AG04449 (cell line): ENCODE measurements at places on chromosomes 13 and 19.

DNA sequence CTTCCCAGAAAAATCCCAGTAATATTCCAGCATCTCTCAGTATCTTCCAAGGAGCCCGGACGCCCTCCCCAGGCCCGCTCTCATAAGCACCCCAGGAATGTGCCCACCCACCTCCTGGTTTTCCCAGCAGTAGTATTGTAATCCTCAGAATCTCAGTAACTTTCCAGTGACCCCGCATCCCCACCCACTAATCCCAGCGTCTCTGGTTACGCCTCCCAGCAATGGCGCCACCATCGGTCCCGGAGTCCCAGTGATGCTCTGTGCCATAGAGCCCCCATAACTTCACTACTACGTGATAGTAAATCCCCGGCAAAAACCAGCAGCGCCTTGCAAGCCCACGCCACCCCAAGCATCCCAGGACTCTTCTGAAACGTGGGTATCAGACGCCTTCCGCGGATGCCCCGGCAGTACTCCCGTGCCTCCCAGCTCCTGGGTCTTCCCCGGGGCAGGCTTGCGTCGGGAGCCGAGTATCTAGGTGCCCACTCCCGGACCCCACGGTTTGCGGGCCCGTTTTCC is 928 bp upstream of the PNPLA6 start:
- no peak for DNase-seq

DNA sequence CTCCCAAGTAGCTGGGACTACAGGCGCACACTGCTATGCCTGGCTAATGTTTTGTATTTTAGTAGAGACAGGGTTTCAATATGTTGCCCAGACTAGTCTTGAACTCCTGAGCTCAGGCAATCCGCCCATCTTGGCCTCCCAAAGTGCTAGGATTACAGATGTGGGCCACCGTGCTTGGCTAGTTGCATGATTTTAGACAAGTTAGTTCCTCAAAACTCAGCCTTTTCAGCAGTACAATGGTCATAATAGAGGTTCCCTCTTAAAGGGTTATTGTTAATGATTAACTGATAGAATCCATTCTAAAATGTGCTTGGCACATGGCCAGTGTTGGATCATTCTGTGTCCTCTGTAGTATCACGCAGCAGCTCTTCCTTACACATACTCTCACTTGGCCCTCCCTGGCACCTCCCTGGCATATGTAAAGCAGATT is 19.5 kb upstream of the IFT88 start:
- DNase-seq, result no peak

DNA sequence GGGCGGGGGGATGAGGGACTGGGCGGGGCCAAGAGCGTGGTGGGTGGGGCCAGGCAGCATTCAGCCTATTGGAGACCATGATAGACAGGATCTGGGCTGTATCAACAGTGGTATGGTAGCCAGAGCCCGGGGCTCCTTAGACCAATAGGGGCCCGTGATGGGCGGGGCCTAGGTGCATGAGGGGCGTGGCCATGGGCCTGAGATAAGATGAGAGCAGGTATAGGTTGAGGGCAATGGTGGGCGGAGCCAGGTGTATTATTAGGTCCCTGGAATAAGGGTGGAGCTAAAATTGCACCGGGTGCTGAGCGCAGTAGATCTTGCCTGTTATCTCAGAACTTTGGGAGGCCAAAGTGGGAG is 5.3 kb downstream of the ABCA7 start:
- no peak for DNase-seq

DNA sequence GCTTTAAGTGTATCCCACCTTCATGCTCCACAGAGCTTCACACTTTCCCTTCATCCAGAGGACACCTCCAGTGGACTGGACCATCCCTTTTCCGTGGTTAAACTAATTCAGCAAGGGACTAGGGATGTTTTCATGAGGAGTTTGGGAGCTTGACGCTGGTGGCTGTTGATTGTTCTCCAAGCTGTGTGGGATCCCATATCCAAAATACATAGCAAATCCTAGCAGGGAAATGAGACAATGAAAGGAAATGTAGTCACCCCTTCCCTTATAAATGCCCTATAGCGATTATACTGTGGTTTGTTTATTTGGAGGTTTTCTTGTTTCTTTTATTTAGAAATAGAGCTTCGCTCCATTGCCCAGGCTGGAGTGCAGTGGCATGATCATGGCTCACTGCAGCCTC is 31.6 kb upstream of the DPRX start:
- DNase-seq, result no peak

- no peak for DNase-seq
Measured at GRCh38 chr13:113404723-113405471, 41.0 kb upstream of the GRTP1 start.

DNA sequence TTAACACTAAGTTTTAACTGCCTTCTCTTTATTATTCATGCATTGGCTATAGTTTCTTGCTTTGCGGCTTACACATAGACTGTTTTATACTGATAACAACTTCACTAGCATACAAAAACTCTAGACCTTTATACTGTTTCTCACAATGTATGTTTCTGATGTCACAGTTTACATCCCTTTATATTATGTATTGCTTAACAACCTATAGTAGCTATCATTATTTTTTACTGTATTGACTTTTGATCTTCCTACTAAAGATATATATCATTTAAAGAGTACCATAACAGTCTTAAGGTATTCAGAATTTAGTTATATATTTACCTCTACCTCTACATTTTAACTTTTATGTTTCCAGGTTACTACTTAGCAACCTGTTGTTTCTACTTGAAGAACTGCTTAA is 543.3 kb upstream of the ARGLU1 start:
- DNase-seq, result no peak

- no peak for DNase-seq
Measured at GRCh38 chr13:27138457-27139093, 33.0 kb downstream of the USP12 start.

DNA sequence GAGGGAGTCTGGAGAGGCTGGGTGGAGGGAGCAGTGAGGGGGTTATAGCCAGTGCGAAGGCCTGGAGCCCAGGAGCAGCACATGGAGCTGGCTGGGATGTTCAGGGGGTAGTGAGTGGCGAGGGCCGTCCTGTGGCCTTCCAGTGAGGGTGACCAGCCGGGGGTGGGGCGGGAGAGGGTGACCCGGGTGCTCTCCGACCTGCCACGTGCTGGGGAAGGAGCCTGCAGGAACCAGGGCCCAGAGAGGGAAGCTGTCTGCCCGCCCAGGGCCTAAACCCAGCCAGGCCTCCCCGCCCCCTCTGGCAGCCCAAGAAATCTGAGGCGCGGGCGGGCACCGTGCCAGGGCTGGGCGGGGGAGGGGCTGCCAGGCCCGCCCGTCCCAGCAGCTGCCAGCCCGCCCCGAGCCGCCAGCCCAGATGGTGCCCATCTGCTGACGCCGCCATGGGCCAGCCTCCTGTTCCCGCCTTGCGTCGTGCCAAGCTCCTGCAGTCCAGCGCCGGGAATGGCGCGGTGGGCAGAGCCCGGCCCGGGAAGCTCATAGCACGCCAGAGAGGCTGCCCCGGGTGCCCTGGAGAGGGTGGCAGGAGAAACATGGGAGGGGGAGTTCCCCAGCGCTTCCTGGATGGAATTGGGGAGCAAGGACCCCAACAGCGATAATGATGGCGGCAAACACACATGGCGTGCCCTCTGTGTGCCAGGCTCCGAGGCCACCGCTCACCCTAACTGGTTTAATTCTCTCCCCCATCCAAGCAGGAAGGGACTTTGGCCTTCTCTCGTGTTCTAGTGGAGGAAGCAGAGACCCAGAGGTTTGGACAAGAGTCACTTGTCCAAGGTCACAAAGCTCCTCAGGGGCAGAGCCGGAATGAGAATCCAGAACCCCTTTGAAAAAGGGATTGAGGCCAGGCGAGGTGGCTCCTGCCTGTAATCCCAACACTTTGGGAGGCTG is 21.5 kb downstream of the NFIC start:
- DNase-seq, result no peak

GRCh38 chr13:101708115-101708514 is 255.6 kb downstream of the ITGBL1 start:
- DNase-seq, result no peak

- DNase-seq, result no peak
Measured at GRCh38 chr13:20825477-20825875, 51.7 kb upstream of the EEF1AKMT1 start.

- no peak for DNase-seq
Measured at GRCh38 chr13:79999601-80000000, 341.3 kb downstream of the SPRY2 start.

DNA sequence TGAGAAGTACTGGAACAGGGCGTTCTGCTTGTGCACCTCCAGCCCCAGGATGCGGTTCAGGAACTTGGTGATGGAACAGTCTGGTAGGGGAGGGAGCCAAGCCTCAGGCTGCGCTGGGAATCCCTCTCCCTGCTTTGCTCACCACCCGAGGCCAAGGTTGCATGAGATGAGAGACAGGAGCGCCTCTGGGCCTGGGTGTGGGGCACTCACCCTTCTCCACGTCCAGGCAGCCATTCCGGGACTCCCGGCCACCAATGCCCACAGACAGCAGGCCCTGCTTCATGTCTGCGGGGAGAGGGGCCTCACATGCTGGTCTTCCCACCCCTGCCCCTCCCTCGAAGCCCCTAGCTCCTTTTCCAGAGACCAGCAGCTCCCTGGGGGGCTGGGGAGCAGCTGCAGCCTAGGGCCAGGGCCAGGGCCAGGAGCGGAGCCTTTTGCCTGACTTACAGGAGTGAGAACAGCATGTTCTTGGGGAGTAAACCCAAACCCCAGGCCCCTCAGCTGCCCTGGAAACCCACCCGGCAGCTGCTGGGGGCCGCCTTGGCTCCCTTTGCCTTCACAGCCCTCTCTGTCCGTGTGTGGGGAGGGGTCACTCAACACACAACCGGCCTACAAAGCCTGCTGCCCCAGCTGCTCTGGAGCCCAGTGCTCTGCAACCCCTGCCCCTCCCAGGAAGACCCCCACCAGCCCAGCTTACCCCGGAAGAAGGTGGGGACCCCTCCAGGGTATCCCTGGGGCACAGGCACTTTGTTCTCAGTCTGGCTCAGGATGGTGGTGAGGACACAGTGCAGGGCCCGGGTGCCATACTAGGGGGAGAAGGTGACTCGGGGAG is 7.2 kb downstream of the GPX4 start:
- no peak for DNase-seq

GRCh38 chr13:24097064-24097463 is 63.5 kb upstream of the SPATA13 start:
- peak; percentile 12 for DNase-seq

GRCh38 chr13:24539500-24540165 is 27.1 kb upstream of the PARP4 start:
- no peak for DNase-seq
